NCI-H524 treated with DMSO at 0.1 percent for 48 hours (cell line): ENCODE measurements at places on chromosomes 16 and 17.

GRCh38 chr17:16881239-16881924, 90.5 kb downstream of the TNFRSF13B start:
- DNase-seq: no peak

- DNase-seq: no peak
Measured at GRCh38 chr17:69457603-69458002, 43.1 kb downstream of the MAP2K6 start.

- no peak for DNase-seq
Measured at GRCh38 chr16:46629331-46630219, 8.4 kb upstream of the SHCBP1 start.

- DNase-seq: no peak
Measured at GRCh38 chr16:67928561-67929364, 2.9 kb downstream of the CTRL start.

- DNase-seq: no peak
Measured at GRCh38 chr17:1315409-1315808, 35.9 kb downstream of the TRARG1 start.

GRCh38 chr16:63945806-63946205, 1176.1 kb downstream of the CDH11 start:
- DNase-seq: no peak
